ENCODE measurements at places on chromosomes 11 and 22. TPM values are rescaled to one million over a fixed set of nuclear protein-coding genes. Genes with fewer than 3 reads are reported as not detected.

ATXN10 gene
- 104 TPM for total RNA-seq

CHKB gene
- 26.2 TPM for total RNA-seq

ABCG4 gene
- total RNA-seq = 0.78 TPM

ELFN2 gene
- not detected for total RNA-seq

CHRDL2 gene
- 0.50 TPM for total RNA-seq

NXPE4 gene
- total RNA-seq = not detected

- DNase-seq = no peak
Measured at GRCh38 chr11:105130189-105130813, 9.3 kb downstream of the CARD18 start.

DNA sequence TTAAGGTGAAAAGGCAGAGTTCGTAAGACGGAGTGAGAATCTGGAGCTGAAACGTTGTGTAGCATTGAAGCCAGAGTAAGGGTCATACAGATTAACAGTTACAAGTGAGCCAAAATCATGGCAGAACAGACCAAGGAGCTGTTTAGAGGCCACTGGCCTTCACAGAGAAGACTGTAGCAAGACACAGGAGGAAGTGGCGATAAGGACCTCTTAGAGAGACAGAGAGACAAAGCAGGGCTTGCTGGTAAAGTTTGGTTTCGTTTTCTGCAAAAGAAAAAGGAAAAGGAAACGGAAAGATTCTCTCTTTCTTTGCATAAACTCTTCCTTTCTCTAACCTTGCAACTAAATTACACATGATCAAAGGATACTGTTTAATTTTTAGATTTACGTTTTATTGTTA is 83.0 kb downstream of the AASDHPPT start:
- no peak for DNase-seq

GRCh38 chr11:35313066-35313759 is 106.1 kb downstream of the SLC1A2 start:
- DNase-seq = no peak

- no peak for DNase-seq
Measured at GRCh38 chr11:84687433-84687832, 939.7 kb downstream of the DLG2 start.

DNA sequence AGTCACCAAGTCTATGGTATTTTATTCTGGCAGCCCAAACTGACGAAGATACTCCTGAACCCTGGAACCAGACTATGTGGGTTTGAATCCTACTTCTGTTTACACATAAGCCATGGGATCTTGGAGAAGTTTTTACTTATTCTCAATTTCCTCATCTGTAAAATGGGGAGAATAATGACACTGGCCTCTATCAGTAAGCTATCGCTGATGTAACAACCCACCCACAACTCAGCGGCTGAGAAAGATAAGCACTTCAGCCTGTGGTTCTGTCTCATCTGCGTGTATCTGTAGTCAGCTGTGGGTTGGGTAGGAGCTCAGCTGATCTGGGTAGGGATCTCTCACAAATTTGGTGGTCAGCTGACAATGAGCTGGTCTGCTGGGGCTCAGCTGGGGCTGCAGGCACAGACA is 68.0 kb upstream of the ALX4 start:
- DNase-seq = no peak

- no peak for DNase-seq
Measured at GRCh38 chr22:28247667-28248363, 328.8 kb upstream of the PITPNB start.

- no peak for DNase-seq
Measured at GRCh38 chr11:102457056-102457677, 4.6 kb upstream of the TMEM123 start.

DNA sequence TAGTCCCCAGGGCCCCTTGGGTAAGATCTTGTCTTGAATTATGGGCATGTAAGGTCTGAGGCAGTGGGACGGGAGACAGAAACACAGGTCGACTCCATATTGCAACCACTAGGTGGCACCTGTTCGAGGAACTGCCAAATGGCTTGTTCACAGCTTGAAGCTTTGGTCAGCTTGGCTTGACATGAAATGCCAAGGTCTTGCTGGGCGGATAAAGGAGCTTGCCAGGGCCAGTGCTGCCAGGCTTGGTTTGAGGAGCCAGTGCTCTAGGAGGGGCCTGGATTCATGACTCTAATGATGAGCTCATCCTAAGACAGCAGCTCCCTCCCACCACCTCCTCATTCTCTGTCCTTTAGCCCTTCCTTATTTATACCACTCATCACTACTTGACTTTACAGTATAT is 11.9 kb upstream of the NRIP3 start:
- DNase-seq = peak; percentile 93

- DNase-seq = no peak
Measured at GRCh38 chr11:35584321-35584720, 33.9 kb upstream of the FJX1 start.

DNA sequence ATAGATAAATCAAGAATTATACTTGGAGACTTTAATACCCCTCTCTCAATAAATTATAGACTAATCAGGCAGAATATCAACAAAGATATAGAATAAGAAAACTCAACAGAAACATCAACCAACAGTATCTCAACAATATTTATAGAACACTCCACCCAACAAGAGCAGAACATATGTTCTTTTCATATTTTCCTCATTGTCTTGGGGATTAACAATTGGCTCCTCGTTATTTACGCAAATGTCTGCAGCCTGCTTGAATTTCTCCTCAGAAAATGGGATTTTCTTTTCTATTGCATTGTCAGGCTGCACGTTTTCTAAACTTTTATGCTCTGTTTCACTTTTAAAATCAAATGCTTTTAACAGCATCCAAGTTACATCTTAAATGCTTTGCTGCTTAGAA is 37.0 kb upstream of the FBLN1 start:
- no peak for DNase-seq

GRCh38 chr22:36065462-36065774 is 36.8 kb upstream of the RBFOX2 start:
- DNase-seq = peak; percentile 92
